SW 1271 (cell line): ENCODE measurements at places on chromosomes 16 and 17.

GRCh38 chr17:50691550-50692447, 15.9 kb downstream of the ANKRD40 start:
- DNase-seq = no peak

DNA sequence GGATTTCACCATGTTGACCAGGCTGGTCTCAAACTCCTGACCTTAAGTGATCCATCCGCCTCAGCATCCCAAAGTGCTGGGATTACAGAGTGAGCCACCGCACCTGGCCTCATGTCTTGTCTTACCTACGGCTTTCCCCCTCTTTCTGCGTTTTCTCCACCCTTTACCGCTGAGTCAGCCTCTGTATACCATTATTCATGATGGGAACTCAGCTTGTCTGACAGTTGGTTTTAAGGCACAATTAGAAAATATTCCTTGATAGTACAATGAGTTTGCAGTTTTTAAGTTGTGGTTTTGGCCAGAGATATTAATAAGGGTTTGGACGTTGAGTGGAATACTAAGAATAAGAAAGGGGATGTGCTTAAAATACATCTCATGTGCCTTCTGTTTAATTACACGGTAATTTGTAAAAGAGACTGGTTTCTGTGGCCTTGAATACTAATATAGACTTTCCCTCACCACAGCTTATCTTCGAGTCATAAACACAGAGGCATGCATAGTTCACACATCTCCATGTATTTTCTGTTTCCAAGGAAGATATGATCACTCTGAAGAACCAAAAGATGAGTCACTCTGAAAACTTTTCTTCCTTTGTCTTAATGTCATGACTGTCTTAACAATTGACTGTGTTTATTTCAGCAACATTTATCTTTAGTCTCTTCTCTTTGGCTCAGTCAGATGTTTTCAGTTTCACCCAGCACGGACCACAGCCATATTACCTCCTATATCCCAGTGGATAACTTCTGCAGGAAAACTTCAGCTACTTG, 54.4 kb downstream of the PITPNC1 start:
- peak; percentile 90 for DNase-seq

DNA sequence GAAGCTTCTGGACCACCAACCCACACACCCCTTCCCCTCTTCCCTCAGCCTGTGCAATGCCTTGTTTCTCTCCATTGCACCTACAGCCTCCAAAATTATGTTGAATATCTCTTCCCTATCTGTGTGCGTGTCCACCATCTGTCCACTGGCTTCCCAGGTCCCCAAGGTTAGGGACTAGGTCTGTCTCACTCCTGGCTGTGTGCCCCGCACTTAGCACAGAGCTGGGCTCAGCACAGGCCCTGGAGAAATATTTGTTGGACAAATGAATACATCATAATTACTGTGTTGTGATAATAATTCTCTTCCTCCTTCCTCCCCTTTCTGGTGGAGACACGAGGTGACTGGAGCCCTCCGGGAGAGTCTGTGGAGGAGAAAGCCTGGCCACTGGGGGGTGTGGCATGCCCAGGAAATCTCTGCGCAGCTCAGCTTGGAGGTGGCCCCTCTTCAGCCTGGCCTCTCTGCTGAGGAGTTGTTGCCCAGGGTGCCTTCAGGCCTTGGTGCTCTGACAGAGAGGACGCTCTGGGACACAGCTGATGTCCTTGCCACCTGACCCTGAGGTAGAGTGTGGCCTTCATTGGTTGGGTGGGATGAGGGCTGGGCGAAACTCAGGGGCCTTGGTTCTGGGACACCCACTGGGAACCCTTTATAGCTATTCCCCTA, 3.3 kb upstream of the BRD7 start:
- DNase-seq = no peak

- no peak for DNase-seq
Observed at GRCh38 chr16:2046893-2047329, 723 bp downstream of the NTHL1 start.

GRCh38 chr17:81520021-81520901, 7.7 kb upstream of the ACTG1 start:
- DNase-seq = no peak

- no peak for DNase-seq
Observed at GRCh38 chr17:83090444-83091256, 11.2 kb downstream of the METRNL start.

DNA sequence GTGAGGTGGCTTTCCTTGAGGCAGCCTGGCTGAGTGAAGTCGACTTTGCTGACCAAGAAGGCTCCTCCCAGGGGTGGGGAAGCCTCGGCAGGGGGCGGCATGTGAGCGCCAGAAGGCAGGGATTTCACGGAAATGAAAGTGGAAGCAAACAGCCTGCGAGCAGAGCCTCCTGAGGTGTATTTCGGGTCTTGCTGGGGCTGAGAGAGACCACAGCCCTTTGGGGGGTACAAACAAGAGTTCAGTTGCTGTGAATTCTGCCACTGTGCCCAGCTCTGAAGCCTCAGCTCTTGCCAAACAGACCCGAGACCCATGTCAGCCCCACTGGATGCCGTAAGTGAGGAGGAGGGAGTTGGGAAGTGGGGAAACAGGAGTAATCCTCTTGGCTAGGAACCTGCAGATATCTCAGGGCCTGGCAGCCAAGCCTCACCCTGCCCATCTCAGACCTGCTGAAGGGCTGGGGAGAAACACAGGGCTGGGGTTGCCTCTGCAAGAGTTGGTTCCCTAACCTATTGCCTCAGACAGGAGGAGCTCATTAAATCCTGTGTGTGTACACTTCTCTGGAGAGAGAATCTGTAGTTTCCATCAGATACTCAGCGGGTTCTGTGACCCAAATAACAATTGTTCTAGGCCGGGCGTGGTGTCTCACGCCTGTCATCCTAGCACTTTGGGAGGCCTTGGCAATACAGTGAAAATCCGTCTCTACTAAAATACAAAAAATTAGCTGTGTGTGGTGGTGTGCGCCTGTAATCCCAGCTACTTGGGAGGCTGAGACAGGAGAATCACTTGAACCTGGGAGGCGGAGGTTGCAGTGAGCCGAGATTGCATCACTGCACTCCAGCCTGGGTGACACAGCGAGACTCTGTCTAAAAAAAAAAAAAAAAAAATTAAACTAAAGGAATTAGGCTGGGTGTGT, at the start of gene IFI35:
TSS of gene IFI35 (plus strand) at position 146 of the 913 bp plus-strand sequence. CDS start at position 310, 164 bp downstream.
- DNase-seq = peak; percentile 52

DNA sequence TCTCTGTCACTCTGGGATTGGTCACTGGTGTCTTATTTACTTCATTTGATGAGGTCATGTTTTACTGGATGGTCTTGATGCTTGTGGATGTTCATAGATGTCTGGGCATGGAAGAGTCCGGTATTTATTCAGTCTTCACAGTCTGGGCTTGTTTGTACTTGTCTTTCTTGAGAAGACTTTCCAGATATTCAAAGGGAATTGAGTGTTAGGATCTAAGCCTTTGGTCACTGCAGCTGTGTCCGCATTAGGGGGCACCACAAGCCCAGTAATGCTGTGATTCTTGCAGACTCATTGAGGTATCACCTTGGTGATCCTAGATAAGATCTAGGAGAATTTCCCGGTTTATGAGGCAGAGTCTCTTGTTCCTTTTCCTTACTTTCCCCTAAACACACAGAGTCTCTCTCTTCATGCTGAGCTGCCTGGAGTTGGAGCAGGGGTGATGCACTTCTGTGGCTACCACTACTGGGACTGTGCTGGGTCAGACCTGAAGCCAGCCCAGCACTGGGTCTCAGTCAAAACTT, 214.7 kb downstream of the SPECC1 start:
- no peak for DNase-seq

DNA sequence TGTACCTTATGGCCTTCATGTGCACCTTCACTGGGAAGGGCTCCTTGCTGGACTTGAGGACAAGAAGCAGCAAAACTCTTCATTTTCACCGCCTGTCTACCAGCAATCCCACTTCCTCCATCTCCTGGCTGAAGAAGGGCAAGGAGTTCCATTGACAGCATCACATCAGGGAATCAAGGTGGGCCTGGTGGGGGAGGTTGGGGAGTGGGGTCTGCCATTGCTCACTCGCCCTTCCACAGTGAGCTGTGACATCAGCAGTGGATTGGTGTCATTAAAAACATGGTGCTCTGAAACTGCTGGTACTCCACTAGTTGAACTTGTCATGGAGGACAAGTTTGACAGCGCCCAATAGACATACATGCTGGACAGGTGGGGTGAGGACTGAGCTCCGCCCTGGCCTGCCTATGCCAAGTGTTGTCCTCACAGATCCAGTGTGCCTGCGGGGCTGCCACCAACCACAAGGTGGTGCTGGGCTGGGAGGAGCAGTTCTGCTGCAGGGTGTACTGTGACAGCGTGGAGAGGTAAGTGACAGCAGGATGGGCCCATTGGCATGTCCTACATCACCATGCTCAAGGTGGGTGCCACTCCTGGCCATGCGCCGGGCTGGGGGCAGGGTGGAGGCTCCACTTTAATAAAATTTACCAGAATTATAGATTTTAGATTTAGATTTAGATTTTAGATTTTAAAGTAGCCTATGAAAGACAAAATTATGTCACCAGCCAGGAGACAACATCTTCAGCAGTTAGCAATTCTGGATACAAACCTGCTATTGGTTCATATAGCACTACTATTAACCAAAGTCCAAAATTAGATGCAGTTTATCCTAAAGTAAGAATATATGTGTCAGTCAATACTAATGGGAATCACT, 1729.1 kb downstream of the TP53TG3F start:
- DNase-seq = no peak

- DNase-seq = no peak
Observed at GRCh38 chr17:3514873-3515272, 39.1 kb downstream of the ASPA start.

DNA sequence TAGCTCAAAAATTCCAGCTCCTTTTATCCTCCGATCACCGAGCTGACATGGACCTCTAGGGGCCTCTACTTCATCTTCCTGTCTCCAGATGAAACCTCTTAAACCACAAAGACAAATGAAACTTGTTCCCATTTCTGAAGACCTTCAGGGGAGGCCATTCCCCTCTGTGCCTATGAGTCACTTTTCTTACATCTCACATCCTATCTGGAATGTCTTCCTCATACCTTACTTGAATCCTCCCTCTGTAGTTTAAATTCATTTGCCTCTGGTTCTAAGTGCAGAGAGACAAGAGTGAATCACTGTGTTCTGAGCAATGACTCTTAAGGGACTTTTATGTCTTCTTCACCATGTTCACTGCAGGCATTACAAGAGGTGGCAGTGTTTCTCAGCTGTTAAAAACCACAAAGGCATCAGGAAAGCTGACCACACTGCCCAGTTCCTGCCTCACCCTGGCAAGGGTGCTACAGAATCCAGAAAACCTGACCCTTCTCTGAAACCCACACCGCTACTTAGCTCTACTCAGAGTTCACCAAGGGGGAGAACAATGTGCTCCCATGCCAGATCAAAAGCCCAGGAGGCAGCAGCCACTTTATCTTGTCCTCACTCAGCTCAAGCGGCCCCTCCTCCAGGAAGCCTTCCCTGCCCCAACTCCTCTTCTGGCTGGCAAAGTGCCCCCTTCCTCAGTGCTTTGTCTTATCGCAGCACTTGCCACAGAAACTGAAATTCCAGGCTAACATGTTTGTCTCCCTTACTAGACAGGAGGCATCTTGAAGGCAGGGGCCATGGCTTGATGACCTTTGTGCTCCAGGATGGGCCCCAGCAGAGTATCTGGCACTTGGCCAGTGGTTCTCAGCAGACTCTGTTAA, 6.4 kb downstream of the CUEDC1 start:
- peak; percentile 94 for DNase-seq

DNA sequence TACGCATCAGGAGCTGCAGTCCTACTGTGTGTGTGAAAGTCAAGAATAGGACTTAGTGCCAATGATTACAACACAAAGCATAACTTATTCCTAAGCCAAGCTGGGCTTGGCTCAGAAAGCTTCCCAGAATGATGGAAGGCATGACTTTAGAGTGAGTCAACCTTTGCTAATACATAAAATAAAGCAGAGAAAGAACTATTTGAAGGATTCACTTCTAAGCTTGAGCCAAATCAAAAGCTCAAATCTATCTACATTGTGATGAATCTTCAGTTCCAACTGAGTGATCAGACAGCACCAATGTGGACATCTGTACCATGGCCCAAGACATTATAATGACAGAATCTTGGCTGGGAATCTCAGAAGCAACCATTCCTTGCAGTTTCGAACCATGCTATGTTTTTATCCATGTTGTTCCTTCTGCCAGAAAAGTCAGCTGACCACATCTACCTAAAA, 41.4 kb downstream of the SMG6 start:
- no peak for DNase-seq

DNA sequence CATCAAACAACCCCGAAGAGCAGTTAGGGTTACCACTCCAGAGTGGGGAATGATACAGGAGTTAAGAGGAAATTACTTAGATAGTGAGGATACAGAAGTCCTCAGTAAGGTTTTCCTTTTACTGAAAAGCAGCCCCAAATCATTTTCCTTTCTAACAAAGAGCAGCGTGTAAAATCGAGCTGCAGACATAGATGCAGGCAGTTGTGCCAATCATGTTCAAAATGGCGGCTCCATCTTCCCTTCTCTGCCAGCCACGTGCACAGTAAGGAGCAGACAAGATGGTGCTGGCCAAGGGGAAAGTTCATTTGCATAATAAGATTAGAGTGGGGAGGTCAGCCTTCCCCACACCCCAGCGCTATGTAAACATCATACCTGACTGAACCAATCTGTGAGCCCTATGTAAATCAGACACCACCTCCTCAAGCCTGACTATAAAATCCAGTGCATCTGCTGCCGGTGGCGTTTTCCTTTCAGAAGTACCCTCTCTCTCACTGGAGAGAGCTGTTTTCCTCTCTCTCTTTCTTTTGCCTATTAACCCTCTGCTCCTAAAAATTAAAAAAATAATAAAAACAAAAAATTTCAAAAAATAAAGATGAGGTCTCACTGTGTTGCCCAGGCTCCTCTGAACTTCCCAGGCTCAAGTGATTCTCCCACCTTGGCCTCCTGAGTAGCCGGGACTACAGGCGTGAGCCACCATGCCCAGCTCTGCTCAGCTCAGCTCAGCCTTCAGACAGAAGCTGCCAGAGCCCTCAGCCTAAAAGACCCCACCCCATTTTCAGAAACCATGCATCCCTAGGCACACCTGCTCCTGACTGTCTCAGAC, 2.6 kb upstream of the SRL start:
- DNase-seq = no peak

GRCh38 chr17:16377941-16378341, 3.0 kb upstream of the UBB start:
- DNase-seq = no peak

- no peak for DNase-seq
Observed at GRCh38 chr17:15368600-15368999, 27.2 kb upstream of the TEKT3 start.

DNA sequence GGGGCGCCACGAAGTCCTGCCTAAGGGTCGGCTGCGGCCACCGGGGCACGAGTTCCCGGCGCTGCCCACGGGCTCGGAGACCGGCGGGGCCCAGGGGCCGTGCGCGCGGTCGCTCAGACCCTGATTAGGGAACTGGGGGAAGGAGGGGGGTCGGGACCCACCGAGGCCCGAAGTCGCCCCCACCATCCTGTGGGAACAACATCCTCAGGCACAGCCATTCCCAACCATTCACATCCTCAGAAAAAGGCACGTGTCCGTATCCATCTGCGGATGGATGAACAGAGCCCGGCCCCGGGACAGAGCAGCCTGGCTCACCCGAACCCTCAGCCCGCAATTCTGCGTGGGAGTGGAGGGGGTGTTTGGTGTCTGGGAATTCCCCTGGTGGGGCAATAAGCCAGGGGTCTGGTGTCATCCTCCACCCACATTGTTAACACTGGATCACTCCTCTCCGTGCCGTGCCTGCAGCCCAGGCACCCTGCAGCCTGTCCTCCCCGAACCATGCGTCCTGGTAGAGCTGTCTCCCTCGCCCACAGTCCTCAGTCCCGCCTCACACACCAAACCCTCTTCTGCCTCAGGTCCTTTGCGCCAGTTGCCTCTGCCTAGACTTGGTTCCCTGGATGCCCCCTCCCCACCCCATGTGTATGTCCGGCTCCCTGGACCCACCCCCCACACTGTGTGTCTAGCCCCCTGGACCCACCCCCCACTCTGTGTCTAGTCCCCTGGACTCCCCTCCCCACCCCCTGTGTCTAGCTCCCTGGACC, 789 bp upstream of the CCDC57 start:
- peak; percentile 69 for DNase-seq
